ENCODE measurements at places on chromosomes 3 and 15.

GRCh38 chr15:92159481-92159880, 234.2 kb upstream of the ST8SIA2 start:
- DNase-seq = no peak

GRCh38 chr15:93060336-93061248, 28.4 kb downstream of the RGMA start:
- no peak for DNase-seq

- no peak for DNase-seq
Measured at GRCh38 chr15:59791079-59791478, 102.0 kb upstream of the BNIP2 start.

DNA sequence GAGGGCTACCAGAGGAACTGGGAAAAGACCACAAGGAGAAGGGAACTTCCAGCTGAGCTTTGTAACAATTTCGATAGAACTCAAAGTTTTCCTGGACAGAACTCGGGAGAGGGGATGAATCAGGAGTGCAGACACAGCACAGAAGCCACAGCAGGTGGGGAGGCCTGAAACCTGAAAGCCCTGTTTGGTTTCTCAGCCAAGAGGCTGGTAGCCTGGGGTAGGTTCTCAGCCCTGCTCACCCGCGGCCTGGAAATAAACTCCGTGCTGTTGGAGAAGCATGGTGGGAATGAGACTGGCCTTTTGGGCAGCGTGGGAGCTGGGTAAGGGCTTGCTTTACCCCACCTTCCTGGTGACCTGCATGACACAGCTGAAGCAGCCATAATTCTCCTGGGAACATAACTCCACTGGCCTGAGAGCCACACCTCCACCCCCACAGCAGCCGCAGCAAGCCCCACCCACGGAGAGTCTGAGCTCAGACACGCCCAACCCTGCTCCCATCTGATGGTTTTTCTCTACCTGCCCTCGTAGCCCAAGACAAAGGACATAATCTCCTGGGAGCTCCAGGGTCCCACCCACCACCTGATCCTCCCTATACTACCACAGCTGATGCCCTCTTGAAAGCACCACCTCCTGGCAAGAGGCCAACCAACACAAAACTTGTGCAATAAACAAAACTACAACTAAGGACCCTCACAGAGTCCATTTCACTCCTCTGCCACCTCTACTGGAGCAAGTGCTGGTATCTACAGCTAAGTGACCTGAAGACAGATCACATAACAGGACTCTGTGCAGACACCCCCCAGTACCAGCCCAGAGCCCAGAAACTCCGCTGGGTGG, 52.5 kb upstream of the CHRM5 start:
- no peak for DNase-seq

GRCh38 chr15:93270937-93271467, 182.0 kb upstream of the RGMA start:
- no peak for DNase-seq

- no peak for DNase-seq
Measured at GRCh38 chr3:72634128-72634527, 214.1 kb downstream of the SHQ1 start.

DNA sequence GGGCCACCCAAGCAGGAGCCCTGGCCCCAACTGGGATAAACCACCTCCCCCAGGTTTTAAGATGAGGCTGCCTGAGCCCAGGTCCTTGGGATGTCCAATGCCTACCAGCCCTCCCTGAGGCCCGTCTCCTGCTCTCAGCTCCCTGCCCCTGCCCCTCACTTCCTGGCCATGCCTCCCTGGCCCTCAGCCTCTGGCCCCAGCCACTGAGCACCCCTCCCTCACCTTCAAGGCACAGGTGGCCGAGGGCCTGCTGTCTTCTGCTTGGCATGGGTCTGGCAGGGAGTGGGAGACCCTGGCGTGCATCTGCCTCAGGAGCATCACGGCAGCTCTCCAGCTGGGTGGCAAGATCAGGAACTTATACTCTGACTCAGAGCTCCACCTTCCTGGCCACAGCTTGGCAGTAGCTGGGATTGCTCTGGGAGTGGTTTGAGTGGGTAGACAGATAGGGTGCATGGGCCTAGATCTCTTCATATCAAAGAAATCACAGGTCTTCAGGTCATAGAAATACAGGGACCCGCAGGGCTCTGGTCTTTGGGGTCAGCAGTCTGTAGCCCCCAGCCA, at the start of gene PLA2G4E:
Gene PLA2G4E, minus strand, starts transcription at position 330 of the 561 bp plus-strand sequence. Its CDS starts 12 bp downstream, at position 318.
- DNase-seq = no peak

- DNase-seq = no peak
Measured at GRCh38 chr3:73448041-73448440, 176.7 kb downstream of the PDZRN3 start.

- no peak for DNase-seq
Measured at GRCh38 chr3:188817935-188818269, 353.9 kb upstream of the TPRG1 start.

DNA sequence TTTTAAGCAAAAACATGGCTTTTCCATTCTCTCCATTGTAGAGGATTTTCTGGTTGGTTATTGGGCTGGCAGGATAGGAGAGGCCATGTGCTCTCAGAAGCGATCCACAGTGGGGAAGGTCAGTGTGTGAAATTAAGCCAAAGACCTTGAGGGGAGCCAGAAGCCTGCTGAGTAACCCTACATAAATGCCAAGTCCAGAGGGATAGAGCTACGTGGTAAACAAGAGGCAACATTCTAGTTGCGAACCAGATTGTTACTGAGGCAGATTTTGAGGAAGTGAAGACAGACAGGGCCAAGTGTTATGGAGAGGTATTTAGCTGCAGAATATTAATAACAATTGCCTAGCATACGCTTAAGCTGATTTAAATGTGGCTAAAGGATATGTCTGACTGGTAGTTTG, 592.8 kb upstream of the GBE1 start:
- peak; percentile 10 for DNase-seq

GRCh38 chr15:89041507-89041906, 46.7 kb upstream of the ABHD2 start:
- DNase-seq = no peak

- no peak for DNase-seq
Measured at GRCh38 chr15:42331235-42331634, 28.1 kb upstream of the CAPN3 start.

- no peak for DNase-seq
Measured at GRCh38 chr15:31513178-31513577, 186.5 kb downstream of the KLF13 start.

- no peak for DNase-seq
Measured at GRCh38 chr3:185942396-185942795, 4.6 kb upstream of the TRA2B start.

DNA sequence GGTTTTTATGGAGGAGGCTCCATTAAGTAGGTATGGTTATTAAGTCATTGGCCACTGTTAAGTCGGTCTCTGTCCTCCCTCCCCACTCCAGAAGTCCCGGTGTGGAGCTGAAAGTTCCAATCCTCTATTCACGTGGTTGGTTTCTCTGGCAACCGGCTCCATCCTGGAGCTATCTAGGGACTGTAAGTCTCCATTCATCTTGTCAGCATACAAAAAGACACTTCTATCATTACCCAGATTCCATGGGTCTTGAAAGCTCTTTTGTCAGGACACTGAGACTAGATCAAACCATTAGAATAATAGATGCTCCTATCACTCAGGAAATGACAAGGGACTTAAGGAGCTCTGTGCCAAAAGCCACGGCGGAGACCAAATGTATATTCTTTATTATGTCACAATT, 110.3 kb downstream of the PIK3CB start:
- no peak for DNase-seq

- peak; percentile 73 for DNase-seq
Measured at GRCh38 chr3:46897829-46898320, 20.4 kb downstream of the PTH1R start.

- DNase-seq = peak; percentile 49
Measured at GRCh38 chr3:63864008-63864964, 619 bp downstream of the ATXN7 start.

DNA sequence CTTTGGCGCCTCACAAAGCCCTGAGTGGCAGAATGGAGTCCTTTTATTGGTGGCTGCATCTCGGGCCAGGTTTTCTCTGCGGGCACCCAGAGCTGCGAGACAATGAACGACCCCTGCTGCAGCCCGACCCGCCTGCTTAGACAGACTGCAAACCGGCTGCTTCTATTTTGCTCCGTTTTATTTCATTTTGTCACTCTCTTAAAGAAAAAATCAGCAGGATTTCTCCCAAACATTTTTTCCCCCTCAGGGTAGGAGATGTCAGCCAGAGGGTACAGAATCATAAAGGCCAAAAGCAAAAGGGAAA, 64.8 kb downstream of the OXNAD1 start:
- no peak for DNase-seq

GRCh38 chr3:10088256-10088655, 19.8 kb downstream of the FANCD2OS start:
- no peak for DNase-seq

DNA sequence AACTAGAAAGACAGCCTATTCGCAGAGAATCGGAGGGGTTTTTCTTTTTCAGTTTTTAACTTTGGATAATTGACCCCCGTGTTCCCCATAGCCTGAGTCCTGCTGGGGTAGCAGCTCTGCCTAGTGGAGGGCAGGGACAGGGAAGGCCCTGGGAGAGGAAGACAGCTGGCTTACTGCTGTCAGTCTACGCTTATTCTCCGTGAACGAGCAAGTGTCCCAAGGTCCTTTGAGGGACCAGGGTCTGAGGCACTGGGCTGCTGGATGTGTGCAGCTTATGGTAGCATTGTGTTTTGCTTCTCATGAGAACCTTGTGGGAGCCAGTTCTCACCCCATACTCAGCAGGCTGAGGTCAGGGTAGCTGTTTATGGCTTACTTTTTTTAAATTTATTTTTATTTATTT, 3.0 kb downstream of the LIMD1 start:
- DNase-seq = peak; percentile 41

GRCh38 chr3:38238416-38239008, 27.1 kb upstream of the SLC22A13 start:
- DNase-seq = no peak

- no peak for DNase-seq
Measured at GRCh38 chr15:39456159-39456558, 124.7 kb upstream of the THBS1 start.

GRCh38 chr3:126136428-126137220, 43.8 kb downstream of the ALDH1L1 start:
- DNase-seq = no peak

- peak; percentile 81 for DNase-seq
Measured at GRCh38 chr15:53759411-53759931, at the start of gene WDR72. Gene WDR72, minus strand, starts transcription at chr15:53759663. Its CDS starts 26,514 bp downstream, at chr15:53733149.

- no peak for DNase-seq
Measured at GRCh38 chr3:193134856-193135255, 106.2 kb upstream of the PLAAT1 start.

DNA sequence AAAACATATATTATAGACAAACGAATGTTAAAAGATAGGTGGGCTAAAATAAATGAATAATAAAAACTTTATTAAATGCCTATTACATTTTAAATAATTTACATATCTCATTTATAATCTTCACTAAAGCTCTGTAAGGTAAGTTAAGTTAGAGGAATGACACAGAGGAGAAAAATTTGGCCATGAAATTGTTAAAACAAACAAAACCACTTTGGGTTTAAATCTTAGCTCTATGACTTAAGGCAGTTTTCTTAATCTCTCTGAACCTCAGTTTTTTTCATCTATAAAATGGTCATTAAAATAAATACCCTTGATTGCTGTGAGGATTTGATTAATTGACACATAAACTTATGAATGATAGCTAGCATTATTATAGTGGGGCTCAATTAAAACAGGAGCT, 404.8 kb upstream of the ATP11B start:
- DNase-seq = no peak

DNA sequence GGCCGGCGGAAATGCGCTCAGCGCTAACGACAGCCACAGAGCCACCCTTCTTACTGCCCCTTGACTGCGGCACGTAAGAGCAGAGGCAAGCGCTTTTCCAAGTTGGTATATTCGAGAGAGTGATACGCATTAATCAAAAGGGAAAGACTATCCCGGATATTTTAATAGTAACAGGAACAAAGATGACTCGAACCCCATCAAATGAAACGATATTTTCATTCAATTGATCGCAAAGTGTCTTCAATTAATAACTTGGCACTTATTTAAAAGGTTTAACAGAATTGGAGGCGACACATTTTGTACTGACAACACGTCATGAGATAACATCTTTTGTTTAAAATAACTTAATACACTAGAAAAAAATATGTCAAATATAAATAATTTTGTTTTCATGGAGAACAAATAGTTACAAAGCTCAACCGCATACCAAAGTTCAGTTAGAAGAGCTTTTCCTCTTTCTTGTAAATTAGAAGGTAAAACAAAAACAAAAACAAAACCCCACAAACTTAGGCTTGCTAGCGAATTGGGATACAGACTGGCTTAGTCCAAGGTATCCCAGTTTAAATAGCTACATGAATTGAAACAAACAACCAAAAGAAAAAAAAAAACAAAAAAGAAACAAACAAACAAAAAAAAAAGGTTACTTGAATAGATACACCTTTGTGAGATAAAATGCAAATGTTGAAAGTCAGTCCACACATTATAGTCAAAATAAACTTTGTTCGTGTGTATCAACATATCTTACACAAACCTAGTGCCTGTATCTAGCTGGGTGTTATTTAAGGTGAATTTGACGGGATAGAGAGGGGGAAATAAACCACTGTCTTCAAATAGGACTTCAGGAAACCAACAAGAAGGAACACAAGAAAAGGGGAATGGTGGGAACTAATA, 10.2 kb downstream of the SHOX2 start:
- no peak for DNase-seq

DNA sequence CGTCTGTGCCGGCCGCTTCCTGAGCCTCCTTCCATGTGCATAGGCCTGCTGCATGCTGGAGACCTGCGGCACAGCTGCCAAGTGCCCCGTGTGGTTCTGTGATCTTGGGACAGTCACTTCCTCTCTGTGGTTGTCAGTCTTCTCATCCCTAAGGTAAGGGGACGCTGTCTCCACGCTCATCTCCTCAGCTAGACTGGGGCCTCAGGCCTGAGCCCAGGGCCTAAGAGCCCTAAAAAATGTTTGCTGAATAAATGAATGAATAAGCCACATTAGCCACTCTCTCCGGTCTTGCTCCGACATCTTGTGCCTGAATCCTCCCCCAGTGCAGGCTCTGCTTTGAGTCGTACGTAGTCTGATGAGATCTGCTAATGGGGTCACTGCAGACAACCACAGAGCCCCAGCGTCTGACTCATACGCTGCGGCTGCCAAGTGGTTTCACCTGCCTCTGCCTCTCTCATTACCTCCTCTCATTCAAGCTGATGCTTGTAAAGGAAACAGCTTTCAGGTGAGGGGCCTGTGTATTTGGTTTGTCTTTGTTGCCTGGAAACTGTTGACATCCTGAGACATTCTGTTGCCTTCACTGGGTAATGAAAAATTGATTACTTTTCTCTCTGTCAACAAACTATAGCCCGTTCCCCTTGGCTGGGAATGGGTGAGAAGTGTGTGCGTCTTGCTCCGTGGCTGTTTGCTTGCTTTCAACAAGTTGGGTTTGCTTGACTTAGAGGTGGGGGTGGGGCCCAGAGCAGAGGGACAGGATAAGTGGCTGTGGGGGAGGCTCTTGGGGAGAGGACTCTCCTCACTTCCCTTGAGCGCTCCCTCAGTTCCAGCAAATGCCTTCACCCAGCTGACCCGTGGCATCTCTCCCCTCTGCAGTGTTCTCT, 15.9 kb downstream of the RPLP1 start:
- peak; percentile 88 for DNase-seq

GRCh38 chr3:38152609-38153008, 12.7 kb upstream of the OXSR1 start:
- no peak for DNase-seq
